A549 (cell line): ENCODE measurements at places on chromosomes 12 and 14.

DNA sequence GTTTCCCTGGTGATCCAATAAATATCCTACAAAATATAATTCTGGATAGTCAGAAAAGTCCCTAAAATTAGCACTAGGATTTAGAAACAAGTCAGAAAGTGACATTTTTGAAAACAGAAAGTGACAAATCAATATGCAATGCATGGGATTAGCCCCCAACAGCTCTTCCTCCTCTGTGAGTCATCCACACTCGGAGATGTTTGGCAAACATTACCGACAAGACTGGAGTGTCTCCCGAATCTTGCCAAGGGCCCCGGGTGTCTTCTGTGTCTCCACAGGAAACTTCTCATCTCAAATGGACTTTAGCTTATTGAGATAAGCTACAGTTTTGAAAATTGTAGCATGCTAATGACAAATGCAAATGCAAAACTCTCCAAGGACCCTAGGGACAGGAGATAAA is 398.9 kb upstream of the CCDC196 start:
- no peak for DNase-seq

- DNase-seq, result no peak
Measured at GRCh38 chr12:72256725-72257124, 15.4 kb upstream of the TRHDE start.

- peak; percentile 30 for DNase-seq
Measured at GRCh38 chr12:52305921-52306705, 14.8 kb upstream of the KRT81 start.

GRCh38 chr12:14635776-14636175 is 60.6 kb downstream of the GUCY2C start:
- DNase-seq, result no peak

DNA sequence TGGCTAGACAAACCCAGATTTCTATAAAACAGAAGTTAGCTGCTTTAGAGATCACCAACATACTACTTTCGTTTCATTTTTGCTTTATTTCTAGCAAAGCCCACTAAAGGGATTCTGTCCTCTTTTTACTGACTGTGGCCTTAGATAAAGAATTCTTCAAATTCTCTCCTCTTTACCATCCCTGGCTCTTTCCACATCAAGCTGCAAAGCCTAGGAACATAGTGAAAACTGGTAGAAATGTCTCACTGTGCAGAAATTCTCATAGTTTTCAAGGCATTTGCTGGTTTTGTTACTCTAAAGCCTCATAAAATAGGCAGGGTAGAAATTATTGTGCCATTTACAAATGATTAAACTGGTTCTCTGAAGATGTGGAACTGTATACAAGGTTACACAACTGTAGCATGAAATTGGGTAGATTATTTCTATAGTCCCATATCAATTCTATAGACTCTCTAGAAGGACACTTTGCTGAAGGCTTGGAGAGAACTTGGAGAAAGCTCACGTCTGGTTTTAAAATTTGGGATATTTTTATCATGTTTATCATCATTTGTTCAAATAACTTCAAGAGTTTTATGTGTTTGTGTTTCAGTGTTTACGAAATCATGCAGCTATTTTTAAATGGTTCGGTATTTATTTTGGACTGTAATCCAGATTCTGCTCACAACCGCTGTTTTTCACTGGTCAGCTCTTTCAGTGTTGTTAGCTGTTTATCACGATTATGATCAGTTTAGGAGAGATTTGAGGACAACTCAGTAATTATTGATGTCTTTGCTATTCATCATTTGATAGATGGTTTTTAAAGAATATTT is 36.7 kb upstream of the CSRP2 start:
- DNase-seq, result no peak

- no peak for DNase-seq
Measured at GRCh38 chr12:52434760-52435530, 774 bp upstream of the KRT75 start.
